A172 (cell line): ENCODE measurements at places on chromosomes 7 and 10. TPM values are rescaled to one million over a fixed set of nuclear protein-coding genes. Genes with fewer than 3 reads are reported as not detected.

DNA sequence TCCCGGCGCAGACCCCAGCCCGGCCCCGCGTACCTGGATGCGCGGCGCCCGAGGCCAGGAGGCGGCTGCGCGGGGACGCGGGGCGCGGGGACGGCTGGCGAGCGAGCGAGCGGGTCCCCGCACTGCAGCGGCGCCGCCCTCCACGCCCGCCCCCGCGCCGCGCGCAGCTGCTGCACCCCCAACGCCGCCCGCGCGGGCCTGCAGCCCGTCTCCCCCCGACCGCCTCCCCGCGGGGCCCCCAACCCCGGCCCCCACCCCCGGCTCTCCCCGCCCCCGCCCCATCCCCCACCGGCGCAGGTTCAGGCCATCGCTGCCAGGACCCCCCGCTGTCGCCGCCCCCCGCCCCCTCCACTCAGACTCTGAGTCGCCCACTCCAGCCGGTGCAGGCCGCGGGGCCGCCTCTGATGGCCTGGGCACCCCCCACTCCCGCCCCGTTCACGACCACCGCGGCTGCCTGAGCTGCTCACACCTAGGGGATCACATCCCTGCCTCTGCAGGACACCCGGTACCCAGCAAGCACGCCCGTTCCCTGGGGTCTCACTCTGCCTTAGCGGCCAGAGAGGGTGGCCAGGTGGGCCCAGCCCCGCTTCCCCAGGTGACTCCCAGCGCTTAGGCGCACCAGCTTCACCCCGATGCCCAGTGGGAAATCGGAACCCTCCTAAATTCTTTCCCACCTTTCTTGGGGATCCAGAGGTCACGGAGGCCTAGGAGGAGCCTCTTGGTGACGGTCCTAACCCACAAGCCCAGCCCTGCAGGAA, 13.9 kb upstream of the DNAAF5 start:
- DNase-seq = no peak

SKIDA1 gene
- total RNA-seq = 0.53 and 2.4 TPM in 2 replicates

ITIH5 gene
- 0.09 and 0.14 TPM in 2 replicates for total RNA-seq

DNA sequence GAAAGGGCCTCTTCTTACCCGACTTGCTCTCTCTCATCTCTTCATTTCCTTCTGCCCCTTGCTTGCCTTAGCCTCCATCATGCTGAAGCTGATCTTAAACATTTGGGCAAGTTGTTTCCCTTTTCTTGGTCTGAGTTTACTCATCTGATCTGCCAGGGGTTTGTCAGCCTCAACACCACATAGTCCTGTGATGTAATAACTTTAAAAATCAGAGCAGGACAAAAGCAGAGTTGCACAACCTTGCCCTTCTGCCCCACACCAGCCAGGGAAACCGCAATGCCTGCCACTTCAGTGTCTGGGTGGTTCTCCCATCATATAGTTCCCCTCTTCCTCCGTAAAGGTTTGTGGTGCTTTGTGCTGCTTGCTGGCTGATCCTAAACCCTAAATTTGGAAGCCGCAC, 9.9 kb upstream of the LIPM start:
- DNase-seq = peak; percentile 55

DNA sequence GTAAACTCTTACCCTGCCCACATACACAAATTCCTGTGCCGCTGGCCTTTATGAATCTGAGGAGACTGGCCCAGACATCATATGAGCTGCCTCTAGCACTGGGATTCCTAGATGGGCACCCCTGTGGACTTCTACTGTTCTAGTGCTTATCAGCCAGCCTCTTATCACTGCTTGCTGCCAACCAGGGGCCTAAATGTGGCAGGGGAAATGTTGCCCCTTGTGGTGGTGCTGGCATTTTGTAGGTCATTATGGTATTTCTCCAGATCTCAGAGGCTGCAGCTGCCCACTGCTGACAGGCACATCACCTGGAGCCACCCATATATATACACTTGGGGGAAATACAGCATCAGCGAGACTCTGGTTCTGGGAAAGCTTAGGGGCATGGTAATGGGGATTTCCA, 5.4 kb downstream of the SFR1 start:
- peak; percentile 63 for DNase-seq

GBF1 gene
- 31.9 and 32.9 TPM in 2 replicates for total RNA-seq

DYNC1I1 gene
- total RNA-seq = 1.1 and 2.4 TPM in 2 replicates

GRCh38 chr7:155097338-155097737, 27.2 kb downstream of the HTR5A start:
- no peak for DNase-seq

- DNase-seq = no peak
These were observed 78.5 kb upstream of the PCBD1 start for GRCh38 chr10:70966646-70967553.

DNA sequence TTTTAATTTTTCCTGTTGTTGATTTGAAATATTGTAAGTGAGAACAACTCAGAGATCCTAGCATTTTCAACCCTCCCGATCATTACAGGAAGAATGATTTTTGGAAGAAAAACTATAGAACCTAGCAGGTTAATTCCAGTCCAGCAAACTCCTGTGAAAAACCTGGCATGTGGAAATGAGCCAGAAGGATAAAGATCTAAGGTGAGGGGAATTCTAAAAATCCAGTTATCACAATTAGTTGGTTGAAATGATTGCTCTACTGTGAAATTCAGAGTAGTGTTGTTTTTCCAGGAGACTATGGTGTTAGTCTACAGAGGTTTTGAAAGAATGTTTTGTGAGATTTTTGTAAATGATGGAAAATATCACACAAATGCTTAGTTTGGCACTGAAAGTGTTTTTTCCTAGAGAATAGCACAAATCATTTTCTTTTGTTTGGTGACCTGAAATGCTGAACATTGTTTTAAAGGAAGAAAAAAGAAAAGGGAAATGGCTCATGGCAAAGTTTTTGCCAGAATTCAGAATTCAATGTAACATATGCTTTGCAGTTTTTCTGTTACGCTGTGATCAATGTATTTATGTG, 152.4 kb upstream of the SLC26A5 start:
- no peak for DNase-seq

DNA sequence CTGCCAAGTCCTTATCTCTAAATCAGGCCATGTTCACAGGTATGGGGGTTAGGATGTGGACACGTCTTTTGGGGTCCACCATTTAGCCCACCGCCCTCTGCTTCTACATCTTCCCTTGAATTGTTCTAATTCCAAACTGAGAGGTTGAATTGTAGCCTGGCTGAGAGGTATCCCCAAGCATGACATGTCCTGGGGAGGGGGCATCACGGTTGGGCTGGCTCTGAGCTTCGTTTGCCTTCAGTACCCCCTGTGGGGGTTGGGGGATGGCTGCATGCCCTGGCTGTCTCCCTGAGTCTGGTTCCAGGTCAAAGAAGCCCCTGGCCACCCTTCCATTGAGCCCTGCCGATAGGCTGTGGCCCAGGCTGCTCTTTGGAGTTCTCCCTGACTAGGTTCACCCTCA, 204.6 kb downstream of the GLRX3 start:
- DNase-seq = no peak

DNA sequence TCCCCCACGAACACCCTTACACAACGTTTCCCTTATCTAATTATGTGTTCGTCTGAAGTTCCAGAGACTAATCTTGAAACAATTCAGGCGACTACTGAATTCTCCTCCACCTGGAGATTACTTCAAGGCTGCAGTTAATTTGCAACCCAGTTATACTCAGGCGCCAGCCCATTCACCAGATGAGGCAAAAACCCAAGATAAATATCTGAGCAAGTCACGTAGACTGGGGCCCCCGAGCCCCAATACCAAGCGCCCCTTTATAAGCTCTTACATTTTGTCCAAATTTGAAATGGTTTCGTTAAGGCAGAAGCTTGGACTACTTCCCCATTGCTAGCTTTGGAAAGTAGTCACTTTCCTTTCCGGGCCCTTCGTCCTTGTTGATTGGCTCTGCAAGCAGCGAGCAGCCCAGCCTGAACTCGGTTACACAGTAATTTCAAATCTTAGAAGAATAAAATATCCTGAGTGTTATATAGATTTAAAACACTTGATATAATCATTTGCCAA, 1.2 kb downstream of the TPK1 start:
- peak; percentile 19 for DNase-seq

TMEM236 gene
- 0.05 and 0.12 TPM in 2 replicates for total RNA-seq

DNA sequence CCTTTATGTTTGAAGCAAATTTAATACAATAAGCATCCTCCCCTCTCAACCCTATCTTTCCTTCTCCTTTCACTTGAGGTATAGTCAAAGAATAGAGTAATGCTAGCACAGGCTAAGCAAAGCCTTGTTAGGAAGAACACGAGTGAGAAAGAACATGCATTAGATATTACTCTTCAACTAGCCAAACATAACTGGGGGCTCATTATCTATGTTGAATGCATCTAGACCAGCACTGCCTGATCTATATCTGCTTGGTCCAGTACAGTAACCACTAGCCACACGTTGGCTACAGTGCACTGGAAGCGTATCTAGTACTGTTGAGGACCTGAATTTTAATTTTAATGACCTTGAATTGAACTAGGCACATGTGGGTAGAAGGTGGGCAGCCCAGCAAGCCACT, 21.0 kb downstream of the SFMBT2 start:
- DNase-seq = no peak

- no peak for DNase-seq
These were observed 58.8 kb downstream of the VIM start for GRCh38 chr10:17286562-17287550.

DNA sequence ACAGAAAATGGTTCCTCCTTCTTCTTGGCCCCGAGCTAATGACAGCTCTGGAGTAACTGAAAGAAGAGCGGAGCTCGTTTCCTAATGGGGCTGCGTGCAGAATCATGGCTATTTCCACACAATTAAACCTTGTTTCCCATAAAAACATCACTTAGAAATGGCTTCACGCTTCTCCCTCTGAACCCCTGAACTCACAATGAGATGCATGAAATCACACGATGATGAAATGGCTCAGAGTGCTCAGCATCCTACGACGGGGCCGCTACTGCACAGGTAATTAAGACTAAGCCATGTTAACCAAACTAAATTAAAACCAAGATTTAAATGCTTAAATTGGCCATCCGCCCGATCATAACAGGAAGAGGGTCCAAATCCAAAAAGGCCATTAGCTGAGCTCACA, 80.0 kb upstream of the DNAAF5 start:
- no peak for DNase-seq

- no peak for DNase-seq
These were observed 309.2 kb downstream of the CAMK1D start for GRCh38 chr10:12658526-12658925.

GRCh38 chr7:19242246-19242645, 97.0 kb upstream of the FERD3L start:
- DNase-seq = no peak

- no peak for DNase-seq
These were observed 58.2 kb downstream of the ABI1 start for GRCh38 chr10:26802527-26802926.

GRCh38 chr10:77965294-77965693, 38.7 kb upstream of the DLG5 start:
- DNase-seq = peak; percentile 46

- DNase-seq = no peak
These were observed 80.1 kb downstream of the TCERG1L start for GRCh38 chr10:131231323-131231964.

- no peak for DNase-seq
These were observed 166.7 kb downstream of the PTPN20 start for GRCh38 chr10:47077941-47078340.

- DNase-seq = no peak
These were observed 151.0 kb upstream of the CHST15 start for GRCh38 chr10:124244256-124244877.

DNA sequence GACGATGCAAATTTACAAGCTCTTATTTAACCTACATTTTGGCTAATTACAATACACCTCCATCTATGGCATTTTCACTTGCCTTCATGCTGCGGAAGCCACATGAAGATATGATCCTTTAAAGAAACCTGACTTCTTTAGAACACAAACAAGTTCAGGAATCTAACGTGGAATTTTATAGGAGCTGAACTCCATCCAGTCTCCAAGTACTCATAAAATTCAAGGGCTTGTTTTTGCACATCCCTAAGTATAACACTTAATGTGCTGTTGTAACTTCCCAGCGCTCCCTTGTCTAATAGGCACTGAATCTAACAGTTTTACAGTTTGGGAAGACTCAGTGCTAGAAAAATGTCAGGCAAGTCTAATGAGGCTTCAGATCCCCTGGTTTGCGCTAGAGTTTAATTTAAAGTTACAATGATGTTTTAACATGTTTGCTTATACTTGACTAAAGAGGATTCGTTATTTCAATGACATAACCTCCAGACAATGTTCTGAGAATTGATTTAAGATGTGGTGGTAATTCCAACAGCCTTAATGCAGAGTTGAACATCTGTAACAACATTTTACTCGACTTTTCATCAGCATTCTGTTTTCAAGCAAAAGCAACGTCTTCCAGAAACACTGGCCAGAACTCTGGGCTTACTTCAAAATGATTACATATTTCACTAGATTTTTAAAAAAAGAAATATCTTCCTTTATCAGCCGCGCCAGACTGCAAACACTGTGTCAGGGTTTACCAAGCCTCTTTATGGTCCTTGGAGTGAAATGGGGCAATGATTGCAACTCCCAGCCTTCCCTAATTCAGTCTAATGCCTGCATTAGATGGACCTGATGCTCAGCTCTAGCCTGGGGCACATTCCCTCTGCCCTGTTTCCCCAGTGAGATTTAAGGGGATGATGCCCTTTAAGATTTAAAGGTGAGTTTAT, 664.3 kb downstream of the KCNMA1 start:
- no peak for DNase-seq

CCDC136 gene
- 5.3 and 7.0 TPM in 2 replicates for total RNA-seq

DNA sequence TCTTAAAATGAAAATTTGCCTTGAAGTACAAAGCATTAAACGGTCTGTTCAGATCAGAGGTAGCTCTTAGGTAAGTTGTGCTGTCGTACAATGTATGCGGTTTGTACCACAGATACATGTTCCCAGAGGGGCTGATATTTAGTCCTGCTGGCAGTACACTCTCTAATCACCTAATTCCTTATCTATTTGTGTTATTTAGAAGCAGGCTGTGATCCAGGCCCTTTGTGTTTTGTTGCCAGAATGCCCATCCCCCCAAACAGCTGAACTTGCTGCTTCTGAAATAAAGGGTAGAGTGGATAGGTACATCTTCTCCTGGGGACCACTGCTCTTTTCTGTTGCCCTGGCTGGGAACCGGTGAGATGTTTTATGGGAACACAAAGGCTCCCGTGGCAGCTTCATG, 84.5 kb downstream of the SND1 start:
- DNase-seq = no peak

CYCS gene
- total RNA-seq = 185 and 287 TPM in 2 replicates

GRCh38 chr7:85851571-85852193, 664.8 kb upstream of the SEMA3D start:
- DNase-seq = peak; percentile 10

DNA sequence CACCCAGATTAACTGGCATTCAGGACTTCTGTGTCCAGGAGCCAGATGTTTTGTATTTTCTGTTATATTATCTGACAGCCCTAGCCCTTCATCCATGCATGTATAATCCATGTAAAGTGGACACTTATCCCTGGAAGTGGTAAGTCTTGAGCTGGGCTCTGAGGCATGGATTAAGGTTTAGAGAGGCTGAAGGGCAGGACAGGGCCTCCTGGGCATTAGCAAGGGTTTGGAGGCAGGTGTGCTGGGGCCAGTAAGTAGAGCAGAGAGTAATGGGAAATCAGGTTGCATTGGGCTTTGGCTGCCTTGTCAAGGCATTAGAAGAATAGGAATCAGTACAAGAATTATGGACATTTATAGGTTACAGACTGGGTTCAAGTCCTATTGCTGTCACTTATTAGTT, 138.0 kb downstream of the DYNC1I1 start:
- DNase-seq = no peak
